ENCODE measurements at places on chromosomes 1 and 21. TPM values are rescaled to one million over a fixed set of nuclear protein-coding genes. Genes with fewer than 3 reads are reported as not detected.

GRCh38 chr1:178230881-178231409 lies 137.0 kb downstream of the RASAL2 start:
- no peaks in the 10 kb centered on the region for H3K4me1 ChIP-seq
- no peaks in the 10 kb centered on the region for H3K27me3 ChIP-seq
- no peak overlapping the region for H3K27ac ChIP-seq
- DNase-seq: no peak
- no peak overlapping the region for H3K4me3 ChIP-seq

The CNST gene
- polyA plus RNA-seq: 11.6 TPM

GRCh38 chr1:198168227-198168626 lies 11.4 kb downstream of the NEK7 start:
- no peak overlapping the region for H3K27ac ChIP-seq
- peaks cover under 1% of the 10 kb centered on the region for H3K4me1 ChIP-seq
- no peaks in the 10 kb centered on the region for H3K36me3 ChIP-seq
- no peak overlapping the region for H3K4me3 ChIP-seq
- DNase-seq: no peak
- H3K27me3 ChIP-seq: no peaks in the 10 kb centered on the region

DNA sequence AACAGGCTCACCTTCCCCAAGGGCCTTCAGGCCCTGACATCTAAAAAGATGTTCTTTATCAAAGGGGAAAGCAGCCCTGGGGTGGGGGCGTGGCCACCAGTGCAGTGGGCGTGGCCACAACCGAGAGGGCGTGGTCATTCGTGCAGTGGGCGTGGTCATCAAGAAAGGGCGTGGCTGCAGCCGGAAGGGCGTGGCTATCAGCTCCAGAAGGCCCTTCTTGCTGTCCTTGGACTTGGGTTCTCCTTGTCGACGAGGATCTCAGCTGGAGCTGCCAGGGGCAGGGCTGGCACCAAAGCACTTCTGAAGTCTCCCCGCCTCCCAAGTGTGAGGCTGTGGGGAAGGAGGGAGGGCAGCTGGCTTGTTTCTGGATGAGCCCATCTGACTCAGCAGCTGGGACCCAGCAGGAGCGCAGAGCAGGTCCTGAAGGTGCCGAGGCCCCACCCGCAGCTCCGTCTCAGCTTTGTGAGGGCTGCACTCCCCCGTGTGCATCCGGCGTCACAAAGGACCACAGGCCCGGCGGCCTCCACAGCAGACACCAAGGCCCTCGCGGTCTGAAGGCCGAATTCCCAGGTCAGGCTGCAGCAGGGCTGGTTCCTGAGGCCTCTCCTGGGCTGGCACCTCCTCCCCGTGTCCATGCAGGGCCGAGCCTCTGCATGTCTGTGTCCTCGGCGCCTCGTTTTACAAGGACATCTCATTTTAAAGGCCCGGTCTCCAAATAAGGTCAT lies 12.8 kb downstream of the PDE9A start:
- H3K36me3 ChIP-seq: no peaks in the 10 kb centered on the region
- no peak overlapping the region for H3K27ac ChIP-seq
- no peaks in the 10 kb centered on the region for H3K4me1 ChIP-seq
- H3K27me3 ChIP-seq: no peaks in the 10 kb centered on the region
- peak; percentile 71 for DNase-seq

GRCh38 chr1:221712198-221712684 lies 29.6 kb downstream of the DUSP10 start:
- H3K4me1 ChIP-seq: peaks cover 21% of the 10 kb centered on the region
- DNase-seq: no peak
- peak overlapping the region; percentile 90 for H3K27ac ChIP-seq
- no peaks in the 10 kb centered on the region for H3K27me3 ChIP-seq
- no peak overlapping the region for H3K4me3 ChIP-seq

- no peaks in the 10 kb centered on the region for H3K27me3 ChIP-seq
- no peak overlapping the region for H3K4me3 ChIP-seq
- no peaks in the 10 kb centered on the region for H3K4me1 ChIP-seq
- DNase-seq: no peak
- H3K36me3 ChIP-seq: no peaks in the 10 kb centered on the region
- no peak overlapping the region for H3K27ac ChIP-seq
These were observed 21.3 kb upstream of the KCNAB2 start for GRCh38 chr1:6024376-6024775.

DNA sequence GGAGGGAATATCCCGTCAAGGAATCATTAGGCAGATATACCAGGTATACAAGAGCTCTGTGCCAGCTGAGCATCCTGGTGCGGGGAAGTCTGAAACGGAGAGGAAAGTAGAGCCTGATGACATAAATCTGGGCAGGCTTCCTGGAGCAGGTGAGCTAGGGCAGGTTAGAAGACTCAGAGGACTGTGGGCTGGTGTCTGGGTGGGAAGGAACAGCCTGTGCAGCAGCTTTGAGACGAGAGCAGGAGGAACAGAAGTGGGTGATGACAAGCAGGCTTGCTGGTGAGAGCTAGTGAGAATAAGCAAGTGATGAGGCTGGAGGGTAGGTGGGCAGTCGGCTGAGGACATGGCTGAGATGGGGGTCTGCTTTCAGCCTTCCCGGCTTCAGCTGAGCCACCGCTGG lies 6.7 kb downstream of the CELSR2 start:
- no peak overlapping the region for H3K27ac ChIP-seq
- no peak for DNase-seq
- no peaks in the 10 kb centered on the region for H3K4me1 ChIP-seq

GRCh38 chr1:205626216-205626615 lies 5.6 kb downstream of the ELK4 start:
- no peak for DNase-seq
- H3K27me3 ChIP-seq: no peaks in the 10 kb centered on the region
- no peak overlapping the region for H3K4me3 ChIP-seq
- H3K36me3 ChIP-seq: peaks cover 3% of the 10 kb centered on the region
- H3K27ac ChIP-seq: no peak overlapping the region
